Hematopoietic multipotent progenitor cell treated with erythropoietin and hydrocortisone succinate and interleukin-3 and kit ligand, for 17 days (in vitro differentiated cells): ENCODE measurements at places on chromosomes 6 and 20.
A peak's percentile ranks its signal among the peaks of the same experiment; 100 is the strongest.

DNA sequence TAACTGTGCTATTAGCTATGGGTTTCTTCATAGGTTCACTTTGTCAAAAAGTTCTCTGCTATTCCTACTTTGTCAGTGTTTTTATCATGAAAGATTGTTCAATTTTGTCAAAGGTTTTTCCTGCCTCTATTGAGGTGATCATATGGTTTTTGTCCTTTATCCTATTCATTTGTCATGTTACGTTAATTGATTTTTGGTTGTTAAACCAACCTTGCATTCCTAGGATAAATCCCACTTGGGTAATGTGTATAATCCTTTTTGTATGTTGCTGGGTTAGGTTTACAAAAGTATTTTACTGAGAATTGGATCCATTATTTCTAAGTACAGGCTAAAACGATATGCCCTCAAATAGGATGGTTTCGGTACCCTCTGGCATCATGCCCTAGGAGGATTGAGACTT, 5.0 kb downstream of the PHACTR2 start:
- DNase-seq: no peak

GRCh38 chr20:2822073-2822472, 5.9 kb downstream of the TMEM239 start:
- no peak for DNase-seq

GRCh38 chr6:159056003-159056402, 11.2 kb upstream of the TAGAP start:
- DNase-seq: no peak

DNA sequence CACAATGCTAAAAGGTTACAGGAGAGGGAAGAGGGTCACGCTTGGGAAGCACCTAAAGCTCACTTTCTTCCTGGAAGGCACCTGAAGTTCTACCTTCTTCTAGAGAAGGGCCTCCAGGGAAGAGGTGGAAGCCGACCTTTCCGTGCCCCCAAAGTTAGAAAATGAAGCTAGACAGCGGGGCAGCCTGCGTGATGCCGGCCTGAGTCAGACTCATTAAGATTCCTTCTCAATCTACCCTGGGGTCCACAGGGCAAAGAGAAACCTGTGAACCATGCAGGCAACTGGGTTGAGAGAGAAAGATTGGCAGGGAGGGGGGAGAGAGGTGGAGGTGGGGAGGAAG, 54.8 kb upstream of the CCDC167 start:
- no peak for DNase-seq

GRCh38 chr6:43706788-43707187, 19.2 kb upstream of the MRPS18A start:
- no peak for DNase-seq

- DNase-seq: no peak
These were observed 30.8 kb downstream of the BNIP5 start for GRCh38 chr6:36305885-36306284.

DNA sequence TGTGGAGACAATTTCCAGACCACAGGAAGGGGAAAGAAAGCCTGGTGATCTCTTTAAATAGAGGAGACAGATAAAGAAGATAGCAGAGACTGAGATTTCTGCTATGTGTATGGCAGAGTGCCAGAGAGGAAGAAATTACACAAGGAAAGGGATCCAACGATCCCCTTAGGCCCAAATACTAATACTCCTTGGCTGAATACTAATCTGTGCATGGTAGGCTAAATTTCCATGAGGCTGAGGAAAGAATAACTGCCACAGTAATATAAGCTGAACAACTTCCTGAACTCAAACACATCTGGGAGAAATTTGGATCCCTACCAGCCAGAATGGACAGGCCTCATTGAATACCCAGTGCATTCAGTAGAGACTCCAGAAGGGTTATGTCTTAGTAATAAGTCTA, 83.3 kb upstream of the TNFAIP3 start:
- no peak for DNase-seq

GRCh38 chr6:34650823-34651222, 45.7 kb downstream of the ILRUN start:
- no peak for DNase-seq

GRCh38 chr6:141158740-141159139, 974.0 kb upstream of the GJE1 start:
- DNase-seq: no peak

GRCh38 chr6:85824329-85824728, 181.6 kb upstream of the SYNCRIP start:
- no peak for DNase-seq

DNA sequence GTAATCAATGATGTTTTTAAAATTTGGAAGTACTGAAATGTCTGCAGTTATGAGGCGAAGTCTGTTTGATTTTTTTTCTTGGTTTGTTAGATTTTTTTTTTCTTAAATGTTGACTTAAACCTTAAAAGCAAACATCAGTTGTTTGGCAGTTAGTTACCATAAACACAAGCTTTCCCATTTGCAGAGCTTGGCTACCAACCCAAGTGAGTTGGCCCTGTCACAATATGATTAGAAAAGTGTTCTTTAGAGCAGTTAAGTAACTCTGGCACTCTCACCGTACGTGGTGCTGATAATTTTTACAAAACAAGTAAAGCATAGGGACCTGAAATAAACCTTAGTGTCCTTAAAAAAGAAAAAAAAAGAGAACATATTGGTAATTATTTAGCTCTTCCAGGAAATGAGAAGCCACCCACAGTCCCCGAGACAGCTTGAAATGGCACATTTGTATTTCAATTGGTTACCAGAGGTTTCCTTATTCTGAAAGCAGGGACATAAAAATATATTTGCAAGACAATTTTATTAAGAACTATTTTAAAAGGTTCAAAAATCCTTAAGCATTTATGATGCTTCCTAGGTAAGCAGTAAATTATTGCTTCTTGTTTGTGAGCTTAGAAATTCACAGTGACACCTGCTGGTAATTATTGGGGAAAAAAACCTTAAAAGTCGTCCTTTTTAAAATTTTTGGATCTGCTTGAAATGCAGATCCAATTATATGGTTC, 3.9 kb downstream of the HEY2 start:
- DNase-seq: no peak

DNA sequence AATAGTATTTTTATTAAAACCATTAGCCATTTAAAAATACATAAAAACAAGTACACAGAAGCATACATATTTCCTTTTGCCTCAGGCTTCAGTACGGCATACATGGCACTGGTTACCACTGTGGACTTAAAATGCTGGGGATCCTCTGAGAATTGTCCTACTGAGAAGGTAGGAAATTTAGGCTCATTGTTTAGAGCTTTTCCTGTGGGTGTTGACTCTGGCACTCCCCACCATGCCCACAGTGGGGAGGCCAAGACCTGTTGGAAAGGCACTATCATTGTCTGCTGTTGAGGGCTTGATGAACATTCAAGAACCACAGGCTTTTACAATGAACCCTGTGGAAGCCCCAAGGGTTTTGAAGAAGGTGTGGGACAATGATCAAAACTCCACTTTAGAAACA, 473.4 kb downstream of the BTBD3 start:
- no peak for DNase-seq

DNA sequence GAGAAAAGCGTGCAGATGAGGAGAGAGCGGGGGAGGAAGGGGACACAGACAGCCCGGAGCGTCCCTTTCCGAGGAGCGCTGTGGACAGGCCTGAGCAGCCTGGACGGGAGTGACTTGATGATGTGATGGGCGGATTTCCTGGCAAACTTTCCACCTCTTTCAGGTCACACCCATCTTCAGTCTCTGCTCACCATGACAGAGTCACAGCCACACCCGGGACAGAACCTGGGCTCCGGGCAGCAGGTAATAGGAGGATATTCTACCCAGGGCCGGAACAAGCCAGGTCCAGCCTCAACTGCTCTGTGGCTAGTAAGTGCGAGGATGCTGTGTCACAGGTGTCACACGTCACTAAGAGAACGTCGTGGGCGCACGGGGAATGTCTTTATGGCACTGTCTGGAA, 84.3 kb downstream of the THBS2 start:
- no peak for DNase-seq

DNA sequence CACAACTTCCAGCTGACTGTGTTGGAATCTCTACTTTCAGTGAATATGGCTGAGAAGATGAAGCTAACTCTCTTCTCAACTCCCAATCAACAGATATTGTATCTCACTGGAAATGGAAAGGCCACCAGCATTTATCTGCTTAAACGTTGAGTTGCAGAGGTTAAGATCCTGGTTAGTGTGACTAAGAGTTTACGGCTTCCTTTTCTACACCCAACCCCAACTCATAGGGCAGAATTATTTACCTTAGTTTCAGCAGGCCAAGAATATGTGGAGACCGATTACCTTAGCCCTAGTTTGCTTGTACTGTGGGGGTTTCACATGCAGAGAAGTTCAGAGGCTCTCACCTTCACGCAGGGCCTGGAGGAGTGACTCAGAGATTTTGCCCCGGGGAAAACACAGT, 1026.6 kb downstream of the EYS start:
- DNase-seq: no peak

DNA sequence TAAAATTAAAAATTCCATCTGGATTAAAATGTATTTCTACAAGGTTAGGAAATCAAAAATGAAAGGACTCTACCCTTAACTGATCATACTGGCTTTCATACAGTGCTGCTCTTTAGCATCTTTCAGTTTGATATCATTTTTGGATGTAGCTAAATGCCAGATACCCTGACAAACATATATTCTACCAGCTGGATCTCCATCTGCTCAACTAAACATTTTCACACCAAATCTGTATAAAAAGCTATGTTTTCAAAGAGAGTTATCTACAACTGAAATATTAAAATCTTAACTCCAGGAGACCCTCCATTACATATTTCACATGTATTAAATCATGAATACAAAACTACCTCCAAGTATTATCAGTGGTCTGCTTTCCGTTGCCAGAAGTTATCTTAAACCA, 95.7 kb downstream of the EPHA7 start:
- no peak for DNase-seq

- DNase-seq: no peak
These were observed 2.9 kb downstream of the TFAP2B start for GRCh38 chr6:50821441-50822077.

DNA sequence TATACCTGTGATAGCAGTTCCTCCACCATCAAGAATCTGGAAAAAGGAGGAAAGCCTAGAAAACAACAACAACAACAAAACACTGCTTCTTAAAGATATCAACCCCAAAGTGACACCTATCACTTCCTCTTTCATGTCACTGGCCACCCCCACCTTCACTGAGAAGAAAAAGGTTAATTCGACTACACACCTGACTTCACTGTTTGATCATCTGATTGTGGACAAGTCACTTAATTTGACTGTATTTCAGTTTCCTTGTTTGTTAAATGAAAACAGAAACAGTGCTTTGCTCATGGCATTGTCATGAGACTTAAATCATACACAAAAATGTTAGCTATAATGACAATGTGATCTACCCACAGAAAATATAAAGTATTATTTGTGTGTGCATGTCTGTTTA, 280.6 kb upstream of the SULF2 start:
- DNase-seq: no peak

DNA sequence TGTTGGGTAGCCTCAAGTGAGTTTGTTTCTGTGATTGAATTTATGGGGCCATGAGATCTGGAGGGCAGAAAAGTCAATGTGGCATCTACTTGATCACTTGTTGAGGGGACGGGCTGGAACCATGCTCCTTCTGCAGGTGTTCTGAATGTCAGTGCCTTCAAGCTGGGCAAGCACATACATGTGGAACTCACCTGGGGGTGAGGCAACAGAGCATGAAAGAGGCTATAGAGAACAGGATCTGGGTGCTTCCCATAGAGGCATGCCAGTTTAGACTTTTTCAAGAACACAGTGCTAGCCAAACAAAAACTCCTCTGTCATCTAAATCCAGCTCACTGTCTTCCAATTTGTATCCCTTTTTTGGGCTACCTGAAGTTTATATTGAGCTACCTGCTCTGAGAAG, 77.8 kb upstream of the SLC35B3 start:
- DNase-seq: no peak

DNA sequence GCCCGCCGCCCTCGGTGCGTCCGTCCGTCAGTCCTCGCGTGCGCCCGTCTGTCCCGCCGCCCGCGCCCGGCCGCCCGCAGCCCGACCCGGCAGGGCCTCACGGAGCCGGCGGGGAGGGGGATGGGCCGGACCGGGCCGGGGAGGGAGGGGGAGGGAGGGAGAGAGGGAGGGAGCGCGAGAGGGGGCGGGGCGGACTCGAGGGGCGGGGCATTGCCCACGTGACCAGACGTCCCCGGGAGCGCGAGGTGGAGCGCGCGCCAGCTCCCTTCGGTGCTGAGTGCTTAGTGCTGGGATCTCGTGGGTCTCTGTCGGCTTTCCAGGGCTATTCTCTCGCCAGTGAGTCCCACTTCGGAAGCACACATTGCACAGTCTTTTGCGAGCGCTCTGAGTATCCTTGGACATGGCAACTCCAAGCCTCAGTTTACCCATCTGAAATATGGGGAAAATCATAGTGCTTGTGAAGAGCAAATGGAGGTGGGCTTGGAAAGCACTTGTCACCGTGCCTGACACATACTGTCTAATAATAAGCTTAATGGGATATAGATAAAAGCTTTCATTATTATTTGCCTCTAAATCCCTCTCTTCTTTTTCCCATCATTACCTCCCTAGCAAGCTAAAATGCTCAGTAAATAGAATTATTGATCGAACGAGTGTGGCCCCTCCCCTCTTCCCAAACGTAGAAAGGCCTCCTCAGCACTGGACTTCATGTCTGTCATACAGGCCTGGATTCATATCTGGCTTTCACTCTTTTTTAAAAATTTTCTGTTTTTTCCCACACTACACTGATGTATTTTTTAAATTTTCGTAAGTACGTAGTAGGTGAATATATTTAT, at the start of gene NCOA6:
TSS of gene NCOA6 (minus strand) at position 122 of the 833 bp plus-strand sequence. CDS start 43,296 bp downstream, outside the sequence.
- DNase-seq: peak; percentile 86

DNA sequence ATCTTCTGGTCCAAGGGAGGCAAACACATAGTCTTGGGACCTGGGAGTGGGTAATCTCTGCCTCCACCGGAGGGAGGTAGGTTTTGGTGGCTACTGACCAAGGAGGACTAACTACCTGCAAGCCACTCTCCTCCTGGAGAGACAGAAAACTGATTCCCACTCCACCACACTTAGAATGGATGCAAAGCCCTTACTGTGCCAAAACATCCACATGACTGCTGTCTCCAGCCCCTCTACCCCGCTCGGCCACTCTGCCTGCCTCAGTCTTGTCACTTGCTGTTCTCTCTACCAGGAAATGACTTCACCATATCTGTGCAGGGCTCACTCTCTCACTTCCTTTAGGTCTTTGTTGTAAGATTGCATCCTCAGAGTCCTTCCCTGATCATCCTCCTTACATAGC, 129.5 kb upstream of the ARG1 start:
- no peak for DNase-seq

DNA sequence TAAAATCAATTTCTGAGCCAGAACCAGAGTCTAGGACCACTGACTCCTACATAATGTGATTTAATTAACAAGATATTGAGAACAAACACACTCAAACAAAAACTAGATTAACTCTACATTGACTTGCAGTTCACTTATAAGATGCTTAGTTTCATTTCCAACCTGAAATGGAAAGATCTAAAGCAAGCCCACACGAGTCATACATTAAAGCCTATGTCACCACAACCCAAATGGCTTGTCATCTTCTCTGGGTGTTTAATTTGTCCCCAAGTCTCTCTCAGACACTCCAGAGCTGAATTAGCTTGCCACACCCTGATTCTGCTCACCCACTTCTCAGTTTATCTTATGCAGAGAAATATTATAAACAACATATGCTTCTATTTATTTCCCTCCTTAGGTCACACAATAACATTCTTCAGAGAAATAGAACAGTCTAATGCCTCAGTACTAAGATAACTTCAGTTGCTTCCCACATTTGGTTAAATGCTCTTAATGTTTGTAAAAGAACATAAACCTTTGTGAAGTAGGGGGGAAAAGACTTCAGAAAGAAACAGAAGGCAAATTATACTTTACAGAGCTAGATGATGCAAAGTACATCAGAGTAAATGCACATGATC, 8.8 kb upstream of the FBXO30 start:
- peak; percentile 52 for DNase-seq
